ENCODE measurements at places on chromosomes 11 and 22. TPM values are rescaled to one million over a fixed set of nuclear protein-coding genes. Genes with fewer than 3 reads are reported as not detected.

DNA sequence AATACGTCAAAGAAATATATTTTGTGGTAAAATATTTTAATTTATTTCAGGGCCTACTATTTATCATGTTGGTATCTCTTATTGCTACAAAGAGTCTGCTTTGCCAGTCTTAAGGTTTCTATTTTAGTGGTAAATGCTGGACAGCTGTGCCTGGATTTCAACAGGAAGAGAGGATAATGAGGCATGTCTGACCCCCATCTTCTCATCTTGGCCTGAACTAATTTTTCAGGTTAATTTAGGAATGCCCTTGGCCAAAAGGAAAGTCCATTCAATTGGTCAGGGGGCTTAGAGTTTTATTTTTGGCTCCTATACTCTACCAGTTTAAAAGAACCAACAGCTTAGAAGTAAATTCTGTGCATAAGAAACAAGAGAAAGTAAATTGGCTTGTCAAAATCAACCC, 428.2 kb downstream of the LUZP2 start:
- no peak for DNase-seq

GRCh38 chr22:39960791-39961746, 872 bp downstream of the TMA7B start:
- no peak for DNase-seq

DNA sequence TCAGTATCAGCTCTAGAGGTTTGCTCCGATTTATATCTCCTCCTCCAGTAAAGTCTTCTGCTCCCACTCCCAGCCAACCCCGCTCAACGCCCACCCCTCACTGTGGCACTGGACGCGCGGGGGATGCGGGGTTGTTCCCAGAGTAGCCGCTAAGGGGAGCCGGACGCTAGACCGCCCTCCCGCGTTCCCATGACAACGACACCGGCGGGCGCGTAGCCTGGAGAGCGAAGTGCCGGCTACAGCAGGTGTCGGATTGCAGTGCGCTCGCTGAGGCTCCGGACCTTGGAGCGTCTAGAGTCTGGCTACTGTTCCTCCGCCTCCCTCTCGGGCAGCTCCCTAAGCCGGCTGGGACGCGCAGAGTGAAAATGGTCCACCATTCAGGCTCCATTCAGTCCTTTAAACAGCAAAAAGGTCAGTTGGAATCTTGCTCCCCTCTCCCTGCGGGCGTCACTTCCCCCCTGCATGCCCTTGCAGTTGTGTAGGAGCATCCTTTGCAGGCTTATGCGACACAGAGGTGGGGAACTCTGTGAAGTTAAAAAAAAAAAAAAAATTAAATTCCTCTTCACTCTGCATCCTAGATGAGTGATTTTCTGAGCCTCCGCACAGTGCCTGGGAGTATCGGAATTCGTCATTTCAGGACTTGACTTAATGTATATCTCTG, at the start of gene ANO3:
ANO3 (plus strand) TSS at position 220 of the 661 bp plus-strand sequence; CDS start at position 366, 146 bp downstream.
- peak; percentile 50 for DNase-seq

DNA sequence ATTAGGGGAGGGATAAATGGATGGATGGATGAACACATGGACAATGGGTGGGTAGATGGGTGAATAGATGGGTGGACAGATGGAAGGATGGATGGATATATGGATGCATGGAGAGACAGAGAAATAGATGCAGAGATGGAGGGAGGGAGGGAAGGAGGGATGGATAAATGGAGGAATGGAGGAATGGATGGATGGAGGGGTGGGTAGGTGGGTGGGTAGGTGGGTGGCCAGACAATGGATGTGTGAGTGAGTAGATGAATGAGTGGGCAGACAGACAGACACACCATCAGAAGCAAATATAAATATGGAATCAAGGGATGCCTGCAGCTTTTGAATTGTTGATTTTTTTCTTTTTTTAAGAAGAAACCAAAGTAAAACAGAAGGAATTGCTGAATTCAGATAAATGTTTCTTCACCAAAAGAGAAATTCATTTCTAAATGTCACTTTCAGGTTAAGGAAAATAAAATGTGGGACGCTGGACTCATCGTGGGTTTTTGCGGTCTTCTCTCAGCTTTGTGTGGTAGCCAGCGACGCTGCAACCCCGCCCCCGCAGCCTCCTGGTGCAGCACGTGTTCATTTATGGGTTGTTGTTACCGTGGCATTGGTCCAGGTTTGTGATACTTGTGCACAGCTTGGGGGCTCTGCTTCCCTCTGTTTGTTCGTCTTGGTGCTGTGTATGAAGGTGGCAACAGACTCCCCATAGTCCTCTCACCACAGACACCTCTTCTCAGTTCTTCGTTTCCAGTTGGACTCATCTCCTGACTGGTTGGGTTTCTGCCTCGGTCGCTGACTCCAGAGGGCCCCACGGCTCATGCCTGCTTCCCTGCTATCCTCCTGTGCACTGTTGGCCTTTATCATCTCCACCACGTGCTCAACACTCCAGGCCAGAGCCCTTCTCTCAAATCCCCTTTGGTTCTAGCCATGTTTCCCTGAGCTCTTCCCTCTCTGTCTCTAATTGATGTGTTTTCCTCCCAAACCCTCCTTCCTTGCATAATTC, 76.4 kb downstream of the CDKN1C start:
- peak; percentile 7 for DNase-seq

GRCh38 chr11:73376803-73377629, 817 bp downstream of the RELT start:
- peak; percentile 70 for DNase-seq

DNA sequence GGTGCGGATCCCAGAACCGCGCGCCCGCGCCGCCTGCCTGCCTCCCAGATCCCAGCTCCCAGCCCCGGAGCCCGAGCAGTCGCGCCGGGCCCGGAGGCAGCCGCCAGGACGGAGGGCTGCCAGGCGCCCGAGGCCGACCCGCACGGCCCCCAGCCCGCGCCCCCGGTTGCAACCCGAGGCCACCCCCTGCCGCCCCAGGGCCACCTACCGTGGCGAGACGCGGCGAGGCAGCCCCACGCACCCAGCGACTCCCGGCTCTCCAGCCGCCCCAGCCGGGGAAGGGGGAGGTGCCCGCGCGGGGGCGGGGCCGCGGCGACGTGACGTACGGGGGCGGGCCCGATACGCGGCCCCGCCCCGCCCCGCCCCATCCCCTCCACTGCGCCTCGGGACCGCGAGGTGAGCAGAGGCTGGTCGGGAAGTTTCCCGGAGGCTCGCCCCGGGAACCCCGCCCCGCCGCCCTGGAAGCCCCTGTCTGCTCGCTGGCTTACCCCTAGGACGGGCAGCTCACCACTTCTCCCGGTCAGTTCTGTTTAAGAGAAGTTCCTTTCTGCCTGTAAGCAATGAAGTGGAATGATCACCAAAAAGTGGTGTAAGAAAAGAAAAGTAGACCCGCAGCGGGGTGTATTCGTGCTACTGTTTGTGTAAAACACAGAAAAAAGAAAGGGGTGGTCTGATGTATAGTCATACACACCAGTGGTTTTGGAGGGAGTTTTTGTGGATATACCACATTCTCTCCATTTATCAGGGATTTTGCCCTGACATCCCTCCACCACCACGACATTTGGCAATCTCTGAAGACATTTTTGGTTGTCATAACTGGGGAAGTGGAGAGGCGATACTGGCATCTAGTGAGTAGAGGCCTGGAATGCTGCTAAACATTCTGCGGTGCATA, at the start of gene TPST2:
TPST2 (minus strand) TSS at position 288 of the 892 bp plus-strand sequence. CDS start 48,502 bp downstream, outside the sequence.
- DNase-seq, result peak; percentile 82

GRCh38 chr11:118657709-118658428, 21.6 kb downstream of the TREH start:
- DNase-seq, result no peak

GRCh38 chr11:12958986-12959385, 50.1 kb upstream of the RASSF10 start:
- DNase-seq, result no peak

DNA sequence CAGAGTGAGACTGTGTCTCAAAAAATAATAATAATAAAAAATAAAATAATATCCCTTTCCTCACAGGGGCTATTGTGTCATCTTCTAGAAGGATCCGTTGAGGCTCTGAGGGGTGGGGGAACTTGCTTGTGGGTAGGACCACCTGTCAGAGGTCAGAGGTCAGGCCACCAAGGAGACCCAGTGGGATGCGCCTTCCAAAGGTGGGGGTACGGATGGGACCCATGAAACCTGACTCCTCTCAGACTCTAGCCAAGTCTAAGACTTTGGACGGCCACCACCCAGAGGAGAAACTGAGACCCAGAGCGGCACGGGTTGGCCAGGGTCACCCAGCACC, 367 bp upstream of the MMP11 start:
- DNase-seq, result no peak

GRCh38 chr22:28018461-28018927, 99.4 kb upstream of the PITPNB start:
- DNase-seq, result no peak

DNA sequence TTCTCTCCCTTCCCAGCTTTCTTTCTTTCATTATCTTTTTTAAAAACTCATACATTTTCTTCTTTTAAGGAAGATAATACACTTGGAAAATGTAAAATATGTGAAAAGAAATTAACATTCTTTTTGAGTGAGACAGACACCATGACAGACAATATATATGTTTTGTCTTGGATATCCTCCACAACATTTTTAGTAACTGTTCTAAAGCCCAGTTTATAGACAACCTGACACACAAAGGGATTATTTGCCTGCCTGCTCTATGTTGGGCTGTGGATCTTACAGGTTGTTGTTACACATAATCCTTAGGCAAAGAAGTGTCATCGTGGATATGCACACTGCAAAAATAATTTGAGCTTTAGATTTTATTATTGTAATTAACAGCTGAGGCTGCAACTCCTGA, 301.4 kb upstream of the PDGFD start:
- no peak for DNase-seq

GRCh38 chr22:35352214-35353111, 28.4 kb upstream of the HMOX1 start:
- peak; percentile 78 for DNase-seq

DNA sequence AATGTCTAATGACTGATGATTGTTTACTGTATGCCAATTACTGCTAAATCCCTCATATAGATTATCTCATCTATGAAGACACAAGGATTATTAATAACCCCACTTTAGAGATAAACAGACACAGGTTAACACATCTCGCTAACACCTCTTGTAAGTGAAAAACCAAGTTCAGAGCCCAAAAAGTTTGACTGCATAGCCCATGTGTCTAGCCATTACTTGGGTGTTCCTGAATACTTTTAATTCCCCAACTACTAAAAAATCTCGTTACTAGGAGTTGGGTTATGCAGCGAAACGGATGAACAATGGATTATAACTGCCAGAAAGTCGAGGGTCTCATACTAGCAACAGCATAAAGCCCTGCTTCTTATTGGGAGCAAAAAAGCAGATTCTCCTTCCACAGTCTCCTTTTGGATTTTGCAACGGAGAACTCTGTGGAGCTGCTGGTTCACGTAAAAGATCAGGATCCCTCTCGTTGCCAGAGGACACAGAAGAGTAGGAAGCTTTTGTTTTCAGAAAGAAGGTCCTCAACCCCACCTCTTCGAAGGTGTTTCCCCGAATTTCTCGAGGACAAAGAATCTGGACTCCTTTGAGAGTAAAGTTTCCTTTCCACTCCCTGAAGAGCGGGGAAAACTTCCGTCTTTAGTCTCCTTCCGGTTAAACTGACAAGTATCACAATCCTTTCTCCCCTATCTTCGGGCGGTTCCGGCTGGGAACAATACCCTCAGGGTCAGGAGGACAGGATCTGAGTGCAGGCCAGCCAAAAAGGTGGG, 979 bp downstream of the ZBED5 start:
- DNase-seq, result peak; percentile 64

DNA sequence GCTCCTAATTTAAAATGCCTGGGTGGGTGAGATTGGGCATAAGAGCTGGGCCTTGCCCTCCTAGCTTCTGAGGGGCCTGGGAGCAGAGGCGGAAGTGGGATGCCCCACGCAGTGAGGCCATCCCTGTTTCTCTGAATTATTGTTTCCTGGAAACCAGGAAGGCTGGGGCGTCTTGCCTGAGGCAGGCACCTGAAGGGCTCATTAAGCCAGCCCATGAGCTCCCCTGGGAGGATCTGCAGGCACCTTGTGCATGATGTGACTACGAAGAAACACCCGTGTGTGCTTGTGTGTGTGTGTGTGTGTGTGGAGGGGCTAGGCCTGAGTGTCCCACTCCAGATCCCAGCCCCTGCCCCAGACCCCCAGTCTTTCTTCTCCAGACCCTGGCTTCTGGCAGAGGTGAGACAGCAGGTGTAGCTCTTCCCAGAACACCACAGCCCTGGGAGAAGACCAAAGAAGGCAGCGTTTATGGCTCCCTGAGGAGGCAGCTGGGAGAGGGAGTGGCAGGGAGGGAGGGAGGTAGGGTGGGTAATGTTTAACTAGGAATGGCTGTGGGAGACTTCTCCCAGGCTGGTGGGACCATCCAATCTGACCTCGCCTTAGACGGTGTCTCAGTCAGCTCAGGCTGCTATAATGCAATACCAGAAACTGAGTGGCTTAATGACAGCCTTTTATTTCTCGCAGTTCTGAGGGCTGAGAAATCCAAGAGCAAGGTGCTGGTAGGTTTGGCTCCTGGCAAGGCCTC, 2.1 kb upstream of the BATF2 start:
- DNase-seq, result peak; percentile 85

DNA sequence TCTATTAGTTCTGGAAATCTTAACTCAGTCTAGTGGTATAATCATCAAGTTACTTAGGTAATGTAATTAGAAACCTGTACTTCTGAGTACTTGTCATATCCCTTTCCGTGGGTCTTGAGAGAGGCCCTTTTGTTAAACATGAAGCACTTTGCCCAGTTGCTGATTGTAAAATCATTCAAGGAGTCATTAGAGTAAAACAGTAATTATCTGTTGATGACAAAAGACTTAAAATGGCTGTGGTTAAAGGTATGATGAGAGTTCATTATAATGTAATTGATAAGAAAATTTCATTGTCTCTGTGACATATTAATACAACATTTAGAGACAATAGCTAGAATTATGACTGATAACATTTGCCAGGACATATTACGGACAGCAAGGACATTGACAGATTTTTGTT, 34.3 kb downstream of the PRR5L start:
- DNase-seq, result no peak

GRCh38 chr11:102921587-102922220, 33.8 kb downstream of the MMP13 start:
- DNase-seq, result no peak

ACTN3 gene
- total RNA-seq, result not detected

CDON gene
- total RNA-seq, result 10.0 TPM

CEP126 gene
- total RNA-seq, result 4.1 TPM

C11orf42 gene
- not detected for total RNA-seq

LBHD1 gene
- 12.8 TPM for total RNA-seq

SPDYC gene
- total RNA-seq, result not detected

BAIAP2L2 gene
- total RNA-seq, result 61.2 TPM

GAL3ST1 gene
- total RNA-seq, result 12.1 TPM

PICALM gene
- 130 TPM for total RNA-seq

FAT3 gene
- 0.06 TPM for total RNA-seq

GTSE1 gene
- total RNA-seq, result 2.2 TPM

OR8G5 gene
- total RNA-seq, result not detected

Measured in left colon (tissue), 2 donors.